Trophoblast cell (in vitro differentiated cells and primary cell): ENCODE measurements at places on chromosomes 1 and 21.

GRCh38 chr1:15714406-15715136, 21.5 kb upstream of the SLC25A34 start:
- DNase-seq: no peak

- DNase-seq: no peak
Observed at GRCh38 chr1:61452176-61453035, 272.5 kb downstream of the TM2D1 start.

DNA sequence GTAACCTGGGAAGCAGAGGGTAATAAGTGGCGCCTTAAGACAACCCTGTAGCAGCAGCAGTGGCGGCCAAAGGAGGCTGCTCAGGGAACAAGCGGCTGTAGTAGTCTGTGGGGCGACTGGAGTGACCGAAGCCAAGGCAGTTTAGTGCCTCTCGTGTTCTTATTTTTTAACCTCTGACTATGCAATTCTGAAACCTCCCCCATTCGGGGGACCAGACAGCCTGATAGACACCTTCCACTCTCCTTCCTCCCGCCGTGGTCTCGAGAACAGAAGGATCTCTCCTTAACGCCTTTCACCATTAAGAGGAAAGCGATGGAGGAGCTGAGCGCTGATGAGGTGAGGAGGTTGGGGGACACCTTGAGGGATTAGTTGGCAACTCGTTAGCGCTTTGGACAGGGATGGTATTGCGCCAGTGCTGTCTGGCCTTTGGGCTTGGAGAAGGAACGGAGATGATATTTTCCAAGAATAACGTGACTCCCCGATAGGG, 644 bp downstream of the UBE4B start:
- DNase-seq: peak; percentile 21

DNA sequence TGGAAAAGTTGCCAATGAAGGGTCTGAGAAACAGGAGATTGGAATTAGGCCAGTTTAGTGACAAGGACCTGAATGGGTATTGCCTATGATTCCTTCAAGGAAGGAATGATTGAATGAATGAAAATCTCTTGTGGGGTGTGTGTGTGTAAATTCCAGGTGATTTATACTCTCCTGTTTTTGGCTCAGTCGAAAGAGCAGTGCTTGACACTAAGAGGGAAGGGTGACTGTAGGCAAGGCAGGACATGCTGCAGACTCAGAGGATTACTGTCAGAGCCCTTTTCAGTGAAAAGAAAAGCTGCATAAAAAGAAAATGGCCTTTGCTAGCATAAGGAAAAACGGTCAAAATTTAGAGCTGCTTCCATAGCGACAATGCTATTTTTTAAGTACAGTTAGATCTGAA, 30.1 kb downstream of the C1orf21 start:
- no peak for DNase-seq

- peak; percentile 40 for DNase-seq
Observed at GRCh38 chr21:38817371-38818324, 11.9 kb downstream of the ETS2 start.

- DNase-seq: no peak
Observed at GRCh38 chr1:30054126-30054525, 669.3 kb downstream of the MATN1 start.

- no peak for DNase-seq
Observed at GRCh38 chr1:189496768-189497167, 980.9 kb downstream of the BRINP3 start.

DNA sequence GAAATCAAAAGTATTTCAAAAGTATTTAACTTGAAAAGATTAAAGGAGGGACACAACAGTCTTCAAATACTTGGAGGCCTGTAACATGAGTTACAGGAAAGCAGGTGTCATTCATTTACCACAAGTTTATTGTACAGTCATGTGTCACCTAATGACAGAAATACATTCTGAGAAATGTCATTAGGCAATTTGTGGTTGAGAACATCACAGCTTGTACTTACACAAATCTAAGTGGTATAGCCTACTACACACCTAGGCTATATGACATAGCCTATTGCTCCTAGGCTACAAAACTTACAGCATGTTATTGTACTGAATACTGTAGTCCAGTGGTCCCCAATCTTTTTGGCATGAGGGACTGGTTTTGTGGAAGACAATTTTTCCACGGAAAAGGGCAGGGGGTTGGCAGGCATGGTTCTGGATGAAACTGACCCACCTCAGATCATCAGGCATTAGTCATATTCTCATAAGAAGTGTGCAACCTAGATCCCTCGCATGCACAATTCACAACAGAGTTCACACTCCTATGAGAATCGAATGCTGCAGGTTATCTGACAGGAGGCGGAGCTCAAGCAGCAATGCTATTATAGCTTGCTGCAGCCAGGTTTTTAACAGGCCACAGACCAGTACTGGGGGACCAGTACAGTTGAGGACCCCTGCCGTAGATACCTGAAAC, 25.0 kb upstream of the PHTF1 start:
- peak; percentile 37 for DNase-seq

- DNase-seq: no peak
Observed at GRCh38 chr1:156498432-156499193, 2.0 kb downstream of the MEF2D start.

GRCh38 chr1:48205522-48205921, 17.0 kb upstream of the SLC5A9 start:
- DNase-seq: no peak

DNA sequence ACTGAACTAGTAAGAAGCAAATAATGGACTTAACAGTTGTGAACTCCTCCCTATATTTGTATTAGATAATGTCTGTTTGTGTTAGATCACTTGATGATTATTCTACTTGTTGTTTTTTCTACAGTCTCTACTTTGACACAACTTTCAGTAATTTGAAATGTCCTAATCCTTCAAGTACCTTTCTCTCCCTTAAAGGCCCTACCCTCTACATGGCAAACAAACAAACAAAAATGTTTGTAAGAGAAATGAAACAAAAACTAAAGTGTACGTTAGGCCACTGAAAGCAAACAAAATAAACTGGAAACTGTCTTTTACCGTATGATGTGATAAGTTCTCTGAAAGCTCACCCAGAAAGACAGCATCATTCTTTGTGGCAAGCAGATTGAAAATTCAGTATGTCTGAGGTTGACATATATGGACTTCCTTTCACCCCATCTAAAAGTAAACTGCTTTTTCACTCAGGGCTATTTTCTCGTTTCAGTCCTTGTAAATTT, 255.9 kb upstream of the SNX7 start:
- no peak for DNase-seq

GRCh38 chr1:31627301-31627929, 9.9 kb downstream of the HCRTR1 start:
- no peak for DNase-seq

DNA sequence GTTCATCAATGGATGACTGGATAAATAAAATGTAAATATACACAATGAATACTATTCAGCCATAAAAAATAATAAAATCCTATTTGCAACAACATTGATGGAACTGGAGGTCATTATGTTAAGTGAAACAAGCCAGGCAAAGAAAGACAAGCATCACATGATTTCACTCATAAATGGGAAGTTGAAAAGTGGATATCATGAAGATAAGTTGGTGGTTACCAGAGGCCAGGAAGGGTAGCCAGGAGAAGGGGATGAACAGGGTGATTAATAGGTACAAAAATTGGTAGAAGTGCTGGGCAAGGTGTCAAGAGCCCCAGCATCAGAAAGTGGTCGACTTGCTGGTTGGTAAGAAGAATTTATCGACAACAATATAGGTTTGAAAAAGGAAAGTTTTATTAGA, 1.3 kb upstream of the PARK7 start:
- DNase-seq: no peak

- DNase-seq: no peak
Observed at GRCh38 chr21:37899146-37899545, 17.1 kb downstream of the KCNJ6 start.

DNA sequence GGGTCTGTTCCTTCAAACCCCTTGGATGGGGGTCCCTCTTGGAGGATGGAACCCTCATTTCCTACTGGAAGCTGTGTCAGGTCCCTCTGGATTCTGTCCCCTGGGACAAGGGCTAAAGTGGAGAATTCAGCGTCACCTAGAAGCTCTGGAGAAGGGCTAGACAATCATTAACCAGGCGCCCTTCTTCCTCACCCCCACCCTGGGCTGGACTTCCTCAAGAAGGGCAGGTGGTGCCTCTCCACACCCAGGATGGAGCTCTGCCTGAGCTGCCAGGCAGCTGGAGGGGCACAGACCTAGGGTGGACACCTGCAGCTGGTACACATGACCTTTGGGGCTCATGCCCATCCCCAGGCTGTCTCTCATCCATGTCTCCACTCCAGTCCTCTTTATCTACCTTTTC, 3.6 kb downstream of the CELF3 start:
- no peak for DNase-seq

- peak; percentile 88 for DNase-seq
Observed at GRCh38 chr21:36860736-36861594, 105.5 kb downstream of the HLCS start.

- DNase-seq: no peak
Observed at GRCh38 chr1:246828818-246829217, 102.9 kb downstream of the AHCTF1 start.

GRCh38 chr1:51541313-51542050, 22.4 kb upstream of the EPS15 start:
- no peak for DNase-seq

GRCh38 chr1:153251988-153252387, 7.5 kb upstream of the LORICRIN start:
- no peak for DNase-seq

DNA sequence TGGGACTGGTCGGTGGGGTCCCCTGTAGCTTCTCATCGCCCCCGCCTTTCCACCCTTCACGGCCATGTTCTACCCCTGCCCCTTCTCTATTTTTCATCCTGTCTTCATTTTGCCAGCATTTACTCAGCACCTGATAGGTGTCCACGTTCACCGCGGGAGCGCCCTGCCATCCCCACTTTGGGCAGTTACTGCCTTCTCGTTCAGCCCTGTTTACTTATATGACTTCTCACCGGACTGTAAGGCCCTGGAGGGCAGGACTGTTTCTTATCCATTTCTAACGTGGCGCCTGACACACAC, 380 bp downstream of the MFN2 start:
- DNase-seq: no peak
